ENCODE measurements at places on chromosomes 1 and 21. TPM values are rescaled to one million over a fixed set of nuclear protein-coding genes. Genes with fewer than 3 reads are reported as not detected.

DNA sequence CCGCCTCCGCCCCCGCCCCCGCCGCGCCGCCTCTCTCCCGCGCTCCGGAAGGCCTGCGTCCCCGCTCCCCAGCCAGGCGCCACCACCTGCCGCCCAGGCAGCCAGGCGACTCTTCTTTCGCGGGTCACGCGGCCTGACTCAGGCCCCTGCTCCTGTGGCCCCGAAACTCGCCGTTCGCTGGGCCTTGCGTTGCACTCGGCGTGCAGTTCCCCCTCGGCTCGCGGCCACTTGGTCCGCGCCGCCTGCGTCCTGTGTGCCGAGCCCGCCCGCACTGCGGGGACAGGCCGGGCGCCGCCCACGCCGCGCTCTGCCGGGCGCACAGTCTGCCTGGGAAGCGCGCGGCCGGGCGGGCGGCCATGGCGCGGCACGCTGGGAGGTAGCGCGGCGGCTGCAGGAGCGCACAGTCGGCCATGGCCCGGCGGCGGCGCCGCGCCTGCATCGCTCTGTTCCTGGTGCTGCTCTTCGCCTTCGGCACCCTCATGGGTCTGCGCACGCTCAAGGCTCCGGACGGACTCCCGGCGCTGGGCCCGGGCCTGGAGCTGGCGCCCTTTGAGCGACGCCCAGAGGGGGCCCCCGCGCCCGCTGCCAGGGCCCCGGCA lies at the start of gene MANEAL:
Gene MANEAL (plus strand): TSS at position 75 of the 599 bp plus-strand sequence. CDS start 336 bp downstream, at position 411.
- peak; percentile 28 for DNase-seq

The RIPPLY3 gene
- total RNA-seq: not detected

DNA sequence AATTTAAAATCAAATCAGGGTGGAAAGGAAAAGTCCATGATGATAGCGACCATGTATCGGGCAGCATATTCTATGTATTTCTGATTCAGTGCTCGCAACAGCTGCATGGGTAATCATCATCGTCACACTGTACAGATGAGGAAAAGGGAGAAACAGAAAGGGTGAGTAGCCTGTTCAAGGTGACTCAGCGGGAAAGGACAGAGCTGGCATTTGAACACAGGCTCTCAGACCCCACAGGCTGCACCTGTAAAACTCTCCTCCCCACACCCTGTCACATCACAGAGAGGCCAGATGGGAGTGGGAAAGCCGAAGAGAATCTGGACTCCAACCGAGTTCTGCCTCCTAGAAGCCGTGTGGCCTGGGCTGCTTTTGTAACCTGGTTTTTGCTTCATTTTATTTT lies 14.0 kb downstream of the RUNX1 start:
- no peak for DNase-seq

GRCh38 chr1:64469116-64469976 lies 583 bp upstream of the CACHD1 start:
- DNase-seq: no peak

GRCh38 chr1:117534995-117535467 lies 70.8 kb upstream of the TENT5C start:
- peak; percentile 36 for DNase-seq

DNA sequence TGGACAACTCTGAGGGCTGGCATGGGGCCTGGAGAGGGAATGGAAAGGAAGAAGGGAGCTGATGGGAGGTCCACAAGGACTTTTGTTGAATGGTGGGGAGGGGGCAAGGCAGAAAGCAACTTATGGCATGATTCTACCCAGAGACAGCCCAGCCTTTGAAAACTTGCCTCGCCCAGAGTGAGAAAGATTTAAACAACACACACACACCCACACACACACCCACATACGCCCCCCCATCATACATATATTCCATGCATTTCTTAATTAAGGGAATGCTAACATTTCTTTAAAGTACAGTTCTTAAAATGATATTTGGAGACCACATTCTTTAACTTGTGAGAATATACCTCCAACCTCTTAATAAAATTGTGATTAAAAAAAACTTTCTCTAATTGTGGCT lies 115.4 kb upstream of the F3 start:
- DNase-seq: no peak

DNA sequence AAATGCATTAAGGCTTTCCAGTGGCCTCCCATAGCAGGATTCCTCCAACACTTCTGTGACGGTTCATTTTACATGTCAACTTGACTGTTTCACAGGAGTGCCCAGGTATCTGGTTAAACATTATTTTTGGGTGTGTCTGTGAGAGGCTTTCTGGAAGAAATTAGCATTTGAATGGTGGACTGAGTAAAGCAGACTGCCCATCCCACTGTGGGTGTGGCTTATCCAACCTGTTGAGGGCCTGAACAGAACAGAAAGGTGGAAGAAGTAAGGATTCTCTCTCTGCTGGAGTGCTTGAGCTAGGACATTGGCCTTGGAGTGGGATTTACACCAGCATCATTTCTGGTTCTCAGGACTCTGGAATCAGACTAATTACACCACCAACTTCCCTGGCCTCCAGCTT lies 85.6 kb downstream of the RGS7 start:
- no peak for DNase-seq

The DNAI4 gene
- total RNA-seq: 1.4 TPM

GRCh38 chr21:16773206-16773605 lies 739.6 kb upstream of the CXADR start:
- no peak for DNase-seq

The PTPRU gene
- total RNA-seq: 0.13 TPM

DNA sequence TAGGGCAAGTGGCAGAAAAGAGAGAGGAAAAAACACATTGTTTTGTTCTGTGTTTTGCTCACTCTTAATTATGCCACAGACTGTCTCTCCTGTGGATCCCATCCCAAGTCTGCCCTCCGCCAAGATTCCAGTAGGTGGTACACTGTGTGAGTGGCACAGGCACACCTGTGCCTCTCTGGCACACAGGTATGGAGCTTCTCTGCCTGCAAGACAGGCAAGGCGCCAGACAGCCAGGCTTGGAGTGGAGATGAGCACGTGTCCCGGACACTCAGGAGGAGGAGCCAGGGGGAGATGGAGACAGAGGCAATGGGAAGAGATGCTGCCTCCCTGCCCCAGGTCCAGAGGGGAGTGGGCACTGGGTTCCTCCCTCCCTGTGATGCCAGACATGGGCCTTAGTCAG lies 6.5 kb upstream of the GRIK3 start:
- no peak for DNase-seq

The SLC35F3 gene
- total RNA-seq: 11.3 TPM

The OR14K1 gene
- not detected for total RNA-seq

DNA sequence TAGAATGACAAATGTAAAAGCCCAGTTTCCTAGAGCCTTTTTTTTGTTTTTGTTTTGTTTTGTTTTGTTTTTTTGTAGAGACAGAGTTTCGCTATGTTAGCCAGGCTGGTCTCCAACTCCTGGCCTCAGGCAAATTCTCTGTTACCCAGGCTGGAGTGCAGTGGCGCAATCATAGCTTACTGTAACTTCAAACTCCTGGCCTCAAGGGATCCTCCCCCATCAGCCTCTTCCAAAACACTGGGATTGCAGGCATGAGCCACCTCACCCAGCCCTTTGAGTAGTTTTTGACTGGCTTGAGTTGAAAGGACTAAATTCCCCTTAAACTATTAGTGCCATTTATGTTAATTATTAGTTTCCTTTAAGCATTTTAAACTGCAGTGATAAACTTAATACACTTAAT lies 28.8 kb upstream of the ZBTB18 start:
- no peak for DNase-seq

- no peak for DNase-seq
These were observed 1.3 kb downstream of the COL24A1 start for GRCh38 chr1:86155051-86155806.

DNA sequence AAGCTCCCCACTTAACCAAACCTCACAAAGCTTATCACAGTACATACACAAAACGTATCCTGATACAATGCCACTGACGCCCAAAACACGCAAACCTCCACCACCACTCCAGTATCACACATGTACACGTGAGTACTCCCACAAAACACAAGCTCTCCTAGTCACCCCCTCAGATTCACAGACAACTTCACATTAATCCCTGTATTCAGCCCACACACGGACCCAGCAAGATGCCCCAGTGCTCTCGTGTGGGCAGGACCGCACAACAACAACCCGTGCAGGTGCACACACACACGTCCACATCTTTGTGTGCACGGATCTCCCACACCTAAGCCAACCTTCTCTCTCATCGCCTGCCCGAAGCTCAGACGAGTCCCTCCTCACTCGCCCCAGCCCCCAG lies 17.6 kb downstream of the PADI1 start:
- no peak for DNase-seq

The TNFRSF8 gene
- 34.3 TPM for total RNA-seq

GRCh38 chr21:42396799-42397745 lies 1.2 kb upstream of the TMPRSS3 start:
- DNase-seq: no peak

DNA sequence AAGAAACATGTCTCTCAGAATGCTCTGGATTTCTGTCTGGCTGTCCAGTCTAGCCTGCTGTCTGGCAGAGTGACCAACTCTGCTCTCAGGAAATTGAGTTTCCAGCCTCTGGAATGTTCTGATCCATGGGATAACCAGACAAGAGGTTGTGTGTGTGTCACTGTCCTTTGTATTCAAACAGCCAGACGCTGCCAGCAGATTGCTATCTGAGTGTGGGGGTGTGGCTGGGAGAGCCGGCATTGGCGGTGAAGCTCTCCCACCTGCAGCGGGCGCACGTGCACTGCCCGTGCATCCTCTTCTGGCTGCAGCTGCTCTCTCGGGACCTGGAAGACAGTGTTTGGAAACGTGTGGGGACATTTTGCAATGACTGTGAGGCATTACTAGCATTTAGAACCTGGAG lies 26.1 kb downstream of the PKP1 start:
- DNase-seq: no peak

DNA sequence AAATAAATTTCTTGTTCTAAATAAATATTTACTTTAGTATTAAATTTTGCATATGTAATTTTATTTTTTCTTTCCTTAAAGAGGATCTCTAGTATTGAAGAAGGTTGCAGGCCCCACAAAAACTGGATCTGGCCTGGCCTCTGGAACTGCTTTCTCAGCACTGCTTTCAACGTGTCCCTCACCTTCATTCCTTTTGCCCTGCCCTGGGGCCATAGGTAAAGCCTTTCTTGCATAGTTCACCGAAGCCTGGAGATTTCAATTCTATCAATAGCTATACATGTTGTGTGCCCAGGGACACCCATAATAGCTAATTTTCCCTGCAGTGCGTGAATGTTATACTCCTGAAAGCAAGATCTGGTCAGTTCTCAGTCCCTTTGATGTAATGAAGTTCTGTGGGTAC lies 12.0 kb upstream of the GPR137B start:
- no peak for DNase-seq

DNA sequence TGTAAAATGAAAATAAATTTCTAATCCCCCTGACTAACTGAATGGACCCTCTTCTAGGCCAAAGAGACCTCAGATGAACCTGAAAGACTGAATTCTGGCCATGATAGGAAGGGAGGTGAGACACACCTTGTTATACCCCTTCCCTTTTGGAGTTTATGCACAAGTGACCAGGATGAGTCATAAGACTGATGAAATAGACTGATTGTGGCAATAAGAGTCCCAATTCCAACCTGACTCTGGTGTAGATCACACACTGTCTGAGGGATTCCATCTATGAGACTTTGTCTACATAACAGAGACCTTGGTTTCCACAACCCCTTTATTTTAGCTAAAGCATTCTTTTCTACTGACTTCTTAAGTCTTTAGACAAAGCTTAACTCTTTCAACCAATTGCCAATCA lies 13.5 kb upstream of the OR2G2 start:
- DNase-seq: no peak

DNA sequence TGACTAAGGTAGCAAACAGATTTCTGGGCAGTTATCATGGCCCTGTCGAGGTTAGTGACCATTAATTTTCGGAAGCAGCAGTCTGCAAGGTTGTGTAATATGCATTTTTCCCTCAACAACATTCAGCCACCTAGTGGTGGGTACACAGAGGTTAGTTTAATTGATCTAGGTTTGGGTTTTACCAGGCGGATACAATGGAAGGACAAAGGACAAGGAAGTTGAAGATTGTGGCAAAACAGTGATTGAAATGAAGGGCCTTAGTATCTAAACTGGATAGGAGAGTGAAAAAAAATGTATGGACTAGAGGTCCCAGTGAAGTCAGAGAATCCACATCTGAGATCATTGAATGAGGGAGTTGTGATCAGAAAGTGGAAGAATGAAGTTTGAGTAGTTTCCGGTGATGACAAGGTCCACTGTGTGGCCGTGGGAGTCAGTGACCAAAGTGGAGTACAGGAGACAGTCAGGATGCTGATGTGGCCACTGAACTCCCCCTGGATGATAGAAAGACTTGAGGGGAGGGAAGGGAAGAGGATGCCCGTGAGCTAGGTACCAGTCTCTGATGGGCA lies 2.8 kb downstream of the ARMH1 start:
- DNase-seq: no peak

DNA sequence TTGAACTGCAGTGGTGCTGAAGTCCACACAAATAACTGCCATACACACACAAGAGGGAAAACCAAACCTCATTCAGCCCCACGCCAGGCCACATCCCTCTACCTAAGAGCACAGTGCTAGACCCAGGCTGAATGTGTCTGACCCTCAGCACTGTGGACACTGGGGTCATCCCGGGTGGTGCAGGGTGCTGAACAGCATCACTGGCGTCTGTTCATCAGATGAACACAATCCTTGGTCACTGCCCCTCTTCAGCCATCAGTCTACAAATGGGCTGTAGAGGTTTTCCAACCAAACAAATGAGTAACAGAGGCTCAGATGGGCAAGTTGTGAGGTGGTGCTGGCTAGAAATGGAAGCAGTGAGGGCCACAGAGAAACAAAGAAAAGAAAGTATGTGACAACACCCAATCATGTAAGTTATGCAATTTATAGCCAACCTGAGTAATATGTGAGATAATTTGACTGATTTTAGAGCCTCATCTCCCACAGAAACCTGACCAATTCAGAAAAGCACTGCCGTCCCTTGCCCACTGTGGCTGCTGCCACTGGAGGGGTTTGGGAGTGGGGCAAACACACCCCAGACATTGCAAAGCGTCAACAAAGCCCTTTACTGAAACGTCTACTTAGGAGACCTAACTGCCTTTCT lies 27.9 kb downstream of the GNB1 start:
- DNase-seq: no peak

The NBPF6 gene
- not detected for total RNA-seq

The KCNN3 gene
- 0.10 TPM for total RNA-seq

The GRHL3 gene
- not detected for total RNA-seq

DNA sequence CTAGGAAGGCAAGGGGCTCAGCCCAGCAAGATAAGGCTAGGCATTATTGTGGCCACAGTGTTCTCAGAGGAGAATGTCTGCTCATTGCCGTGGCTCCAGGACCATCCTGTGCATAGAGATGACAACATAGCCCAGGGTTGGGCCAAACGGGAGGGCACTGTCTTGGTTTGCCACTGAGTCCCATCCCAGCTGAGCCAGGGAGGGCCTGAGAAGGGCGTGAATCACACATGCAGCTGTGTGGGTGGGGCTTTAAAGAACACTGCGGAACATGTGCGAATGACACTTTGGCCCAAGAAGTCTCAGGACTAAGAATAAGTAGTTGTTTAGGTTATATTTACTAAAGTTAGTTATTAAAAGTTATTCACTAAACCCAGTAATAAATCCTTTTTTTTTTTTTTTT lies 18.5 kb downstream of the CHAF1B start:
- DNase-seq: no peak

DNA sequence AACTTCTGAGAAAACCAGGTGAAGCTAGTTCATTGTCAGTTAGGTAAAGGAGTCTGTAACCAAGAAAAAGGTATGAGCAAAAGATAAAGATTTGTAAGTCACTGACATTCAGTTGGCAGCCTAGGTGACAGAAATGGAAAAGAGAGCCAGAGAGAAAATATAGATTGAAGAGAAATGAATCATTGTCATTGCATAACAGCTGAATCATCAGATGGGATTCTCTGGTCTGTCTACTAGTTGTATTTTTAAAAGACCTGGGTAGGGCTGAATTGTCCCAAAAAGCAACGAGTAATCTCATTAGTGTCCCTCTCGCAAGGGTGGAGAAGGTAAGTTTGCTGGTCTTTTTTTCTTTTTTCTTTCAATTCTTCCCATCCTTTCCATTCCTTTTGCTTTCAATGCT lies 36.6 kb downstream of the PTGS2 start:
- no peak for DNase-seq
